MG63 (cell line): ENCODE measurements at places on chromosomes 11 and 22. TPM values are rescaled to one million over a fixed set of nuclear protein-coding genes. Genes with fewer than 3 reads are reported as not detected.

- no peak for DNase-seq
Measured at GRCh38 chr22:44419429-44419828, 78.6 kb downstream of the RTL6 start.

GRCh38 chr22:38187413-38188212 is 6.0 kb upstream of the PLA2G6 start:
- DNase-seq: peak; percentile 47

DNA sequence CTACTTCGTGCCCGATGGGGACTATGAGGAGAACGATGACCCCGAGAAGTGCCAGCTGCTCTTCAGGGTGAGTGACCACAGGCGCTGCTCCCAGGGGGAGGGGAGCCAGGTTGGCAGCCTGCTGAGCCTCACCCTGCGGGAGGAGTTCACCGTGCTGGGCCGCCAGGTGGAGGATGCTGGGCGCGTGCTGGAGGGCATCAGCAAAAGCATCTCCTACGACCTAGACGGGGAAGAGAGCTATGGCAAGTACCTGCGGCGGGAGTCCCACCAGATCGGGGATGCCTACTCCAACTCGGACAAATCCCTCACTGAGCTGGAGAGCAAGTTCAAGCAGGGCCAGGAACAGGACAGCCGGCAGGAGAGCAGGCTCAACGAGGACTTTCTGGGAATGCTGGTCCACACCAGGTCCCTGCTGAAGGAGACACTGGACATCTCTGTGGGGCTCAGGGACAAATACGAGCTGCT is 751 bp downstream of the FIBIN start:
- DNase-seq: no peak

DNA sequence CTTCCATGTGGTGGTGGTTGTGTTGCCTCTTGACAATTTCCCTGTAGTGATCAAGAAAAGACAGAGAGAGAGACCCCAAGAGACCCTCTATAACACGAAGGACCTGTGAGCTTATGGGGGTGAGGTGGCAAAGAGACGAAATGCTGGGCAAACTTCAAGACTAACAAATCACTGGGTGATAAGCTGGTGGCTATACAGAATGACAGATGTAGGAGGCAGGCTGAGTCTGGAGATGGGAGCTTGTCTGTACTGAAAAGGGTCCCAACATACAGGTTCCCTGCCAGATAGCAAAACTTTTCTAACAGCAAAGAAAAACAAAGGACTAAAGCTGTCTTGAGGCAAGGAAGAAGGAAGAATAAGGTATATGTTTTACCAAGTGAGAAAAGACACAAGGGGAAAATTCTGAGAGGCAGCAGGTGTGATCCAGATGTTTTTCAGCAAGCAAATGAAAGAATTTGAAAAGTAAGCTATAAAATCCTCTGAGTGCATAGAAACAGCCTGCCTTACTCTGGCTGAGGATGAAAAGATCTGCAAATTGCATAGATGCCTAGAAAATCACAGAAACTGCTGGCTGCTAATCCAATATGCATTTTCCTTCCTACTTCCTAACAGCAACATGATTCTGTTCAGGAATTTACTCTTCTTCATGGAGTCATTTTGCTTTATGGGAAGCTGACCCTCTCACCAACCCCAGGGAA is 21.9 kb upstream of the LYVE1 start:
- DNase-seq: no peak

DNA sequence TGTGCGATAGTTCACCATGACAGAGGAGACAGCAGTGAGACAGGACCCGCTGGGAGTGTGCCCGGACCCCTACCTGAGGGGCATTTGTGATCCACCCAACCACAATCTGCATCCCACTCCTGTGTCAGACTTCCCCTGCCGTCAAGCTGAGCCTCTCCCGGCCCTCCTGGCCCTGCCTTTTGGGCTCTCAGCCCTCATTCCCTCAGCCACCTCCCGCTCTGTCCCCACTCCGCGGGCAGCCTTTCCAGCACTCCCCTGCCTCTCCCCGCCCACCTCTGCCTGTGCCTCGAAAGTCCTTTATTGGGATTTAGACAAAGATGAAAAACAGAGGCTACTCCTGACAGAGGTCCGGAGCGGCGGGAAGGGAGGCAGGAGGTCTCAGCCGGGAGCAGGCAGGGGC is 4.2 kb downstream of the NFAM1 start:
- DNase-seq: no peak

DNA sequence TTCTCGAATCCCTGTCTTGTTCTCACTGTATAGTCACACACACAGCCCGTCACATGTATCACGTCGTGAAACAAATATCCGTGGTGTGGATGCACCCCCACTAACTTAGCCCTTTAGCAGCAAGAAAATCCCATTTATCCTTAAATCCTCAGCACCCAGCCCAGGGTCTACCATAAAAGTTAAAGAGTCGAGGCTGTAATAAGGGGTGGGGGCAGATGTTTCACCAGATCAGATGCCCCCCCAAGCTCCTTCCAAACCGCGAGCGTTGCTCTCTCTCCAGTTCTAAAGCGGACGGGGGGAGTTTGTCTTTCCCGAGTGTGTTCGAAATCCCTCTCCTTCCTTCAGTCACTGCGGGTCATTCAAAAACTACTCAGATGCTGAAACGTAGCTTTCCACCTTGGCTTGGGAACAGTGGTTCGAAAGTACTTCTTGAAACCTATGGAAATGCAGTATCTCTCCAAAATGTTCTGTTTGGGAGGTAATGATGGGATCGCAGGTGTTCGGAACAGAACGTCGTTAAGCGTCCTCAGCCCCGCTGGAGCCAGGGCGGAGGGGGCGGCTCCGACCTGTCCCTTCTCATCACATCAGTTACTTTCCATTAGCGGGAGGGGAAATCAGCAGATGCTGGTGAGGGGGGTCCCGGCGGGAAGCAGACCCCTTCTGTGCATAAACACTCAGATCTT is 156.2 kb downstream of the BRD1 start:
- no peak for DNase-seq

DNA sequence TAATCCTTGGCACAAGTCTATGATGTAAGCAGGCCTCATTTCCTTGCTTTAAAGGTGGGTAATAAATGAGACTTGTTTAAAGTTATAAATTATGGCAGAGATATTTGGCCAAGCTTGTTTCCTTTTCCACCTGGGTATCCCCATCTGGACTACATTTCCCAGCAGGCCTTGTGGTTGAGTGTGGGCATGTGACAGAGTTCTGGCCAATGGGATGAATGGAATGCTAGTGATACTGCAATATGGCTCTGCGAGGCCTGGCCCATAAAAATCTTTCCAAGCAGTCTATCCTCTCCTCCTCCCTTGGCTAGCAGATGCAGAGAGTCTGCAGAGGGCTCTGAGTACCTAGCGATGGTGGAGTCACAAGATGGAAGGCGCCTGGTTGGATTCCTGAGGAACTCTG is 102.5 kb downstream of the TIMP3 start:
- no peak for DNase-seq

- no peak for DNase-seq
Measured at GRCh38 chr11:93192163-93192562, 5.6 kb downstream of the SLC36A4 start.

DNA sequence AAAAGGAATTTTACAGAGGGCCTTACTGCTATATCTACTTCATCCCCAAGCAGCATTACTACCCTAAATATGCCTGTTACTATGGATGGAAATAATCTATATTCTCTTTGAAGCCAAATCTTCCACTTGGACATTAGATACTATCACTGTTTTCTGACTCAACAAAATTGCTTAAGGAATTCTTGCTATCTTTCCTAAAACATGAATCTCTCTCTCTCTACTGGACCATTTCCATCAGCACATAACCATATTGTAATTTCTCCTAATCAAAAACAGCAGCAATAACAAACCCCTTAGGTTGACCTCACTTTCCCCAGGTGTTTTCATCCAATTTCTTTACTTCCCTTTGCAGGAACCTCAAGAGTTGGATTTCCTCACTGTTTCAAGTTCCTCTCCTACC is 67.9 kb upstream of the BLID start:
- DNase-seq: no peak

DNA sequence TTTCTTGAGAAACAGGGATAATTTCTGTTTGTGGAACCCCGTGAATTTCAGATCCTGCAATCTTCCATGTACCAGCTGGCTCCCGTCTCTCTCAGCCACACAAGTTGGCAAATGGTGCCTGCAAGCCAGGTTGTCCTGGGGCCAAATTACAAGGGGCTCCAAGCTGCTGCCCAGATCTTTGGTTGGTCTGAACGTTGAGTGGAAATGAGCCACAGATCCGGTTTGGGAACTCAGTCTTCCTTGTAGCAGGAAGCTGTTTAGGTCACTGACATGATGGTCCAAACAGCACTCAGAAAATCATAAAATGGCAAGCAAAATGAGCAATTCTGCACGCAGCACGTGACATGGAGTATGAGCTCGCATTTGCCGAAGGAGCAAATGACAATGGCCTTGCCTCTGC is 1496.4 kb downstream of the TBC1D22A start:
- DNase-seq: no peak

DNA sequence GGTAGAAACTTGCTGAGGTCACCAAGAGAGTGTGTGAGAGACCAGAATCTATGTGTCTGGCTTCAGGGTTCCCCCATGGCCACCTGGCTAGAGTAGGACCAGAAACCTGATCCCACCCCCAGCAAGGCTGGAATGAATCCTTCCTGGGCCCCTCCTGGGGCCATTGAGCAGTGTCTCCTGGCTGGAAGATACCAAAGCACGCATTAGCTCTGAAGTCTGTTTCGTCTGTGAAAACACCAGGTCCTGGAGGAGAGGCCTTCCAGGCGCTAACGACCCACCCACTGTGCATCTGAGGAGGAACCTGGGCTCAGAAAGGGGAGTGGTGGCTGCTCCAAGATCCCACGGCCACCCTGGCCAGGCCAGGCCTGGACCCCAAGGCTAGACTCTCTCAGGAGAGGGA is 15.5 kb upstream of the TSKU start:
- DNase-seq: no peak

DNA sequence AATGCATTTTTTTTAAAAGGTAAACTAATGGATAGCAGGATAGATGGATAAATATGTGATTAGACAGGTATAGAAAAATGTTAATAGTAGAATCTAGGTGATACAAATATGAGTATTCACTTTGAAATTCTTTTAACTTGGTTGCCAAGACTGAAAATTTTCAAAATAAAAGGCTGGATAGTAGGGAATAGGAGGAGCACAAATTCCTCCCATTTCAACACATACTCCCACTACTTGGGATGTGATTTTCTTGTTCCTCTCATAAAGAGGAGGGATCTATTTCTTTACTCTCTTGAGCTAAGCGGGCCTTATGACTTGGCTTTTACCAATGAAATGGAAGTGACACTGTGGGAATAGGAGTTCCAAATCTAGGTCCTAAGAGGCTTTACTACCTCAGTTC is 35.9 kb downstream of the PIK3C2A start:
- no peak for DNase-seq

DNA sequence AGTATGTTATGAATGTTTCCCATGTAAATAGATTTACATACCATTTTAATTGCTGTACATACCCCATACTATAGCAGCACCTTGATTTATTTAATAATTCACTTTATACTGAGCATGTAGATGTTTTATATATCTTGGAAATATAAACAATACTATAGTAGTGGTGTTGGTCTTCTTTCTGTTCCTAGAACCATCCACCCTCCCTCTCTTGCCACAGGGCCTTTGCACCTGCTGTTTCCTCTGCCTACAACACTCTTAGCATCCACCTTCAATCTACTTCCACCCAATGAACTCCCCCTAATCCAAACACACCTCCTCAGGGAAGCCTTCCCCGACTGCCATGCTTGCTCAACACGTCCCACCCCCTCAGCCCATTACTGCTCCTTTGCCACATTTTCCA is 30.2 kb downstream of the TESMIN start:
- DNase-seq: no peak

The WBP2NL gene
- total RNA-seq: 20.9 TPM in 1 of 2 replicates, not detected in the other

The FERMT3 gene
- total RNA-seq: not detected in 2 replicates

The KRTAP5-9 gene
- not detected in 2 replicates for total RNA-seq

The NEFH gene
- not detected in 2 replicates for total RNA-seq

The PHLDA2 gene
- 4.0 and 26.4 TPM in 2 replicates for total RNA-seq

The ABCG4 gene
- not detected in 2 replicates for total RNA-seq
